Endodermal cell (in vitro differentiated cells): ENCODE measurements at places on chromosomes 4 and X.

DNA sequence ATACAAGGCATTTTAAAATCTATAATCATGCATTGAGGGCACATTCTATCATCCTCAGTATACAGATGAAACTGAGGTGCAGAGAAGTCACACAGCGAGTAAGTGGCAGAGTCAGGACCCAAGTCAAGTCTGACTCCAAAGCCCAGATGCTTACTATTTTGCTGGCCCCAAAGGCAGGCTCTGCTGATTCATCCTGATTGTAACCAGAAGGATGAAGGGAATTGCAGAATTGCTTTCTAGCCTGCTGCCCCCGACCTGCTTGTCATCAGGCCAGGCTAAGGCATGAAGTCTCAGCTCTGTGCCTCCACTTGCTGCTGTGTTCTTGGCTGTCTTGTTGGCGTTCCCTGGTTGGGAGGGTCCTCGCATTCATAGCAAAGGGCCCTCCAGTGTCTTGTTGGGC, 62.7 kb downstream of the SLC9A6 start:
- no peak for DNase-seq

- DNase-seq = no peak
Observed at GRCh38 chrX:81890521-81890920, 688.6 kb downstream of the SH3BGRL start.

- no peak for DNase-seq
Observed at GRCh38 chr4:33482773-33483172, 2761.5 kb downstream of the ARAP2 start.

GRCh38 chrX:111088628-111089027, 7.4 kb upstream of the PAK3 start:
- DNase-seq = no peak

- no peak for DNase-seq
Observed at GRCh38 chr4:150656891-150657290, 74.9 kb downstream of the MAB21L2 start.

GRCh38 chr4:166257891-166258290, 384.9 kb downstream of the TLL1 start:
- no peak for DNase-seq

- DNase-seq = no peak
Observed at GRCh38 chrX:151183233-151183753, 6.9 kb downstream of the GPR50 start.

GRCh38 chr4:147785129-147785528, 53.2 kb downstream of the ARHGAP10 start:
- DNase-seq = no peak

- DNase-seq = no peak
Observed at GRCh38 chr4:40305328-40306170, 29.6 kb upstream of the CHRNA9 start.

DNA sequence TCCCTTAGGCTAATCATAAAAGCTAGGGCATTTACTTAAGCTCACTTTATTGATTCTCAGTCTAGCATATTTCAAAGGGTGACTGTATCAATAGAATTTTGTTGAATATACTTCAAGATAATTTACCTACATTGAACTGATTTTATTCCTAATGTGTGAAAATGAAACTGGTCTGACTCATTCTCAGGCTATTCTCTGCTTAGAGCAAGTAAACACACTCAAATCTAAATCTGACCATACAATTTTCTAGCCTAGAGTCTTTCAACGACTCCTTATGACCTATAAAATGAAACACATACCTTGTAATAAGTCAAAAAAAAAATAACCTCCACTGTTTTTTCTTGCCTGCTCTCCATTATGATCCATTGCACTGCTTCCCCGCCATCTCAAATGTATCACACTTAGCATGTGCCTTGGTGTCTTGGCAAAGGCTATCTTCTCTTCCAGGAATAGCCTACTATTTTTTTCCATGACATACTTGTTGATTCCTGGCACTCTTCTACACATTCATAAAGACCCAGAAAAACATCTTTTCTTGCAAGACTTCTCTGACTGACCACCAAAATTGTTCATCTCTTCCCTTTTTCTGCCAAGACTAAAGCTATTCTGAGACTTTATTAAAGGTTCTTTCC, 965.1 kb upstream of the HS3ST1 start:
- no peak for DNase-seq

DNA sequence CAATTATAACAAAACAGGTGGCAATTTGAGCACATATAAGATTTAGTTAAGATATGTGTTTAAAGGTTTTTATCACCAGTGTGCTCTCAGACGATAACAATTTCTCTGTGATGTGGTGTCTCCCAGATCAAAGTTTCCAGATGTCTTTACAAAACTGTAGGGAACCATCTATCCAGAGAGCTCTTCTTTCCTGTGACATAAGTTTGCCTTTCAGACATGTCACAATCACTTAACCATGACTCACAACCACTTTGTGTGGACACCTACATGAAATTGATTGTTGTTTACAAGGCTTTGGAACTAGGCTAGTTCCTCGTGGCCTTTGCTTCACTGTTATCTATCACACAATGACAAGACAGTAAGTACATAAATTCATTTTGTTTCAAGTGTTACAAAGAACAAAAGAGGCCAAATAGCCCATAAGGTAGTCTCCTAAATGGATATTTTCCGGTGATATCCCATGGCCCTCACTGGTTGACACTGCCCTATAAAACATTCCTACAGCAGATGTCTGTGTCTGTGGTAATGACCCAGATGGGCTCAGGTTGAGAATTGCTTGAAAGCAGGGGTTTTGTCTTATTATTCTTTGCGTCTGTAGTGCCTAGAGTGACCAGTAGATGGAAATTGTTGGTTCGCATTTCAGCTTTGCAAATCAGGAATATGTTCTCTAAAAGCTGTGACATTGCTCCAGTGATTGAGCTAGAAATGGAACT, 297.8 kb upstream of the FAM241A start:
- no peak for DNase-seq

DNA sequence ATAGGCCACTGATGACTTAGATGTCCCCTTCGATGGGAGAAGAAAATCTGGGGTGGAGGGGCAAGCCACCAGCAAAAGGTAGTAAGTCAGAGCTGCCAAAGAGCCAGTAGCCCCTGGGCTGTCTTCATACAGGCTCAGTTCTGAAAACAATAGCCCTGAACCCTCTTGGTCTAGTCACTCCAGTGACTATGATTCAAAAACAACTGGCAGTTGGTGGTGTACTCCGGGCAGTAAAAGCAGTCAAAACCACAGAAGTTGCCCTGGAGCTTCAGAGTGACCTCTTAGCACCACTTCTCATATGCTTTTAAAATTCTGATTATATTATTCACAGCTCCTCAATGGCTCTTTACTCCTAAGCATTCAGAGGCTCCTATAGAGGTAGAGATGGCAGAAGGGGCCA, 164.3 kb upstream of the MAMLD1 start:
- no peak for DNase-seq

GRCh38 chr4:138291431-138291830, 49.3 kb upstream of the SLC7A11 start:
- no peak for DNase-seq

- DNase-seq = no peak
Observed at GRCh38 chr4:1751919-1752283, 30.6 kb downstream of the TACC3 start.

- no peak for DNase-seq
Observed at GRCh38 chr4:123449780-123450179, 53.2 kb downstream of the SPRY1 start.

- DNase-seq = no peak
Observed at GRCh38 chr4:113350576-113350975, 301.1 kb downstream of the ANK2 start.

- DNase-seq = no peak
Observed at GRCh38 chr4:67988991-67989390, 25.7 kb upstream of the TMPRSS11A start.

- DNase-seq = no peak
Observed at GRCh38 chr4:174154215-174154854, 129.1 kb downstream of the FBXO8 start.

DNA sequence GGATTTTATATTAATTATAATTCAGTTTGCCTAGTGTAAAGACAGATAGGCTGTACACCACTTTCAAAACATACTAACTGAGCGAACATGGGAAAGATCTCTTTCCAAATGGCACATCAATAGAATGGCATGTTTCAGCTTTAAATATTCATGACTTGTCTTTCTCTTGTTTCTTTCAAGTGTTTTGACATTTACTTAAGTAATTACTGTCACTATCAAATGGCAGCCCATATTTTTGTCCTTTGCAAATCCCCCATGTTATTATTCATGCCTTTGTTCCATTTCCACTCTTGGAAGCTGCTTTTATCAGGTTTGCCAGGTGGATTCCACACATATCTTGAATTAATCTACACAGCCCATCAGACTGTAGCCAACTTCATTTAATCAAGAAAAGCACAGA, 89.2 kb upstream of the GLRA2 start:
- DNase-seq = no peak

- DNase-seq = no peak
Observed at GRCh38 chr4:85509882-85510631, 35.1 kb downstream of the ARHGAP24 start.

GRCh38 chr4:148182230-148182911, 259.8 kb downstream of the NR3C2 start:
- no peak for DNase-seq

DNA sequence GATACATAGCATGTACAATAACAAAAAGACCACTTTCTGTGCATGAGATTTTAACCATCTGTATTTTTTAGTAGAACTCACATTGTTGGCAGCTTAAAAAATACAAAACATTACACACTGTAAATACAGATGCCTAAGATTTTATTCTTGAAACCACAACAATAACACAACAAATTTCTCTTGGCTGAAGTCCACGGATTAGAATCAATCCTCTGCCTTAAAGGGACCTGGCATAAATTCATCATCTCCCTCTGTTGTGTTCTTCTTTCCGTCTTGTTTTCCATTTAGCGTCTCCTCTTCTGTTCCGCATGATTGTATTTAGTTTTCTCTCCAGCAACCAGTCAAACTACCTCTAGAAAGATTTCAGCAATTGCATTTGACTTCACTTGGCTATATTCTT, 231.0 kb downstream of the SPOCK3 start:
- DNase-seq = no peak

- DNase-seq = no peak
Observed at GRCh38 chr4:177315767-177316464, 6.2 kb downstream of the NEIL3 start.

DNA sequence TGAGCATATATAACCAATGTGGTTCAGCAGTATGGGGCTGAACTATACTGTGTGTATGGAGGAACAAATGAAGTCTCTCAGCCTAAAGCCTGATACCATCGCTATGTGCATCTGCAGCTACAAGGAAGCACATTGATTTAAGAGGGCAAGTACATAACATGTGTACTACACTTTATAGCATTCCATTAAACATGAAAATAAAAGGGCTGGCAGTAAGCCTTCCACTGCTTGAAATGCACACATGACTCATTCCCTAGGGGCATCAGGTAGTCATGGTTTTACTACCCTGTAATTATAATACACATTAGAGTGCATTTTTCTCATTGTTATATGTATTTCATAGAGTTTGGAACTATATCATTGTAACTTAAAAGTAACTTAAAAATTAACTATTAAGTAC, 51.2 kb downstream of the SMARCA1 start:
- DNase-seq = no peak

- DNase-seq = no peak
Observed at GRCh38 chrX:44708470-44708869, 135.4 kb upstream of the DUSP21 start.

GRCh38 chr4:17029432-17029831, 131.0 kb upstream of the LDB2 start:
- no peak for DNase-seq

- no peak for DNase-seq
Observed at GRCh38 chr4:13092702-13093101, 391.4 kb downstream of the RAB28 start.

DNA sequence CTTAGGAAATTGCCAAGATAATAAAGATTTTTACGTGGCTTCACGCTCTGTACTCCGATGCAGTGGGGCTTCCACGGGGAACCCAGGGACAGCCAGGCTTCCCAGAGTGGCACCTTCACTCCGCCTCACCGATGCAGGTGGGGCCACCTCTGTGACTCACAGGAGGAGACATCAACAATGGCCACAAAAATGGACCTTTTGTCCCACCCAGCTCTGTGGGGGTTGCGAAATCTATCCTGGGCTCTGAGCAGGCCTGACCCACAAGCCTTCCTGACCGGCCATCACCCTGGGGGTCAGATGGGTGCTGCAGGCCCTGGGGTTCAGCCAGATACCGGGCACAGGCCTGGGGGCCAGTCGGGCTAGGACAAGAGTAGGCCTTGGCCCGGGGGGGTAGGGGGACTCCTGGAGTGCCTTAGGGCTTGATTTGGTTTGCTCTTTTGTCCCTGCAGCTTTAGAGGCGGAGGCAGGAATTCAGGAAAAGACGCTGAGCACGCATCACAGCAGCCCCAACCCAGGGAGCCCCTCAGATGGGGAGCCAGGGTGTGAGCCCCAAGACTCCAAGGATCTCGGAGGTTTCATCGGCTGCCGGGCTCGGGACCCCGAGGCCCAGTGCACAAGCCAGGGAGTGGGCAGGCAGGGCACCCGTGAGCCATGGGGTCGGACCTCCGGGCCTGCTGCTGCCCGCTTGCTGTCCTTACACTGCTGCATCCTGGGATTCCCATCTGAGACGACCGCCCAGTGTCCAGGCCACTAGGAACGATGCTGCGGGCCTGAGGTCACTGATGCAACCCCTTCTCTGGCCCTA, 136.5 kb upstream of the NKX1-1 start:
- DNase-seq = no peak

GRCh38 chr4:7964890-7965662, 25.4 kb upstream of the AFAP1 start:
- peak; percentile 68 for DNase-seq

GRCh38 chrX:111876646-111877045, 665 bp downstream of the TRPC5OS start:
- no peak for DNase-seq

GRCh38 chrX:102113367-102113766, 12.1 kb upstream of the TCEAL2 start:
- no peak for DNase-seq

DNA sequence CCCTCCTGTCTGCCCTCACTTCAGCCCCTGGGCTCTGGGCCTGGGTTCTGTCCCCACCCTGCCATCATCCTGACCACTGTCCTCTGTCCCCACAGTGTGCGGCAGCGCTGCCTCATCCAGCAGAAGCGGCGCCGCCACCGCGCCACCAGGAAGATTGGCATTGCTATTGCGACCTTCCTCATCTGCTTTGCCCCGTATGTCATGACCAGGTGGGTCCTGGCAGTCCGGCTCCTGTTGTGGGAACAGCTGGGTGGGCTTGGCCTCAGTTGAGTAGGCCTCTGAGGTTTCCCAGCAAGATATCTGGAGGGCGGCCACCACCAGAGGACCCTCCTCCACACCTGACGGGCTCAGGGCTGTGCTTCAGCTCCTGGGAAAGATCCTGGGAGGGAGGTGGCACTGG, 2.2 kb downstream of the GPR78 start:
- DNase-seq = no peak

GRCh38 chr4:41838590-41838989, 90.1 kb upstream of the PHOX2B start:
- no peak for DNase-seq

- DNase-seq = no peak
Observed at GRCh38 chr4:99008051-99008450, 12.5 kb downstream of the METAP1 start.

DNA sequence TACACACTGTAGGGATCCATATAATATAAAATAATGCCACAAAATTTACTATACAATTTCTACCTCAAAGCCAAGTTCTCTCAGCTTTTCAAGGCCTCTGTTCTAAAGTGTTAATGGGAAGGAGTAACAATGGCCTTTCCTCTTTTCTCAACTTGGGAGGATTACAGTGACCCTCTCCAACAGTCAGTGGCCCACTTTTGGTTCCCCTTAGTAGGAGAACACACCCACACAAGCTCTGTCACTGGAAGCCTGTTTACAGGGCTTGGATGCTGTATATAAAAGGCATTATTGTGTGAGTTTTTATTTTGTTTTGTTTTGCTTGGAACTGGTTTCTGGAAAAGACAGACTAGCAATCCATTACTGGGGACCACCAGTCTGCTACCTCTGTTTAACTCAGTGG, 1.8 kb downstream of the ARHGEF6 start:
- no peak for DNase-seq
